AG04449 (cell line): ENCODE measurements at places on chromosomes 5 and 9.

GRCh38 chr5:178667101-178667500, 40.3 kb upstream of the CLK4 start:
- no peak for DNase-seq

GRCh38 chr9:118331622-118332045, 627.4 kb downstream of the TLR4 start:
- no peak for DNase-seq

- no peak for DNase-seq
Measured at GRCh38 chr5:128284236-128284635, 200.7 kb downstream of the SLC12A2 start.

DNA sequence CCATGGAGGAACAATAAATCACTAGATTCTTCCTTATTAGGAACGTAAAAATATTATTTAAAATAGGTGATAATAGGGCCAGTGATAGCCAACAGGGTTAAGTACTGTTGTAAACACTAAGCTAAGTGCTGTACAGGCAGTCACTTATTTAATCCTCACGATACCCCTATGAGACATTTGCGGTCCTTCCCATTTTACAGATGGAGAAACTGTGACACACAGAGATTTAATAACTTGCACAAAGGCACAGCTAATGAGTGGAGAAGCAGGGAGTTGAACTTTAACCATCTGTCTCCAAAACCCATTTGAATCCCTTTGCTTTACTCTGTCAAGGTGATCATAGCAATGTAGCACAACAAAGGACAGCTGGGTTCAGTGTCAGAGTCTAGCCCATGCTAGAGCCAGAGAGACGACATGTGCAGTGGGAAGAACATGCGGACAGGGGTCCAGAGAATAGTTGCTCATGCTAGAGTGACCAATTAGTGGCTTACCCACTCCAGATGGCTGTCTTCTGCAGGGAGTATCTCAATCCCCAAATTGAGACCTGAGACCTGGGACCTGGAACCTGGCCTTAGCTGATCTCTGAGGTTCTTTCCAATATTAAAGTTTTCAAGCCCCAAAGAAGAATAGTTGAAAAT, 28.9 kb downstream of the STXBP1 start:
- no peak for DNase-seq

- DNase-seq, result no peak
Measured at GRCh38 chr9:2337627-2338026, 284.0 kb upstream of the VLDLR start.

DNA sequence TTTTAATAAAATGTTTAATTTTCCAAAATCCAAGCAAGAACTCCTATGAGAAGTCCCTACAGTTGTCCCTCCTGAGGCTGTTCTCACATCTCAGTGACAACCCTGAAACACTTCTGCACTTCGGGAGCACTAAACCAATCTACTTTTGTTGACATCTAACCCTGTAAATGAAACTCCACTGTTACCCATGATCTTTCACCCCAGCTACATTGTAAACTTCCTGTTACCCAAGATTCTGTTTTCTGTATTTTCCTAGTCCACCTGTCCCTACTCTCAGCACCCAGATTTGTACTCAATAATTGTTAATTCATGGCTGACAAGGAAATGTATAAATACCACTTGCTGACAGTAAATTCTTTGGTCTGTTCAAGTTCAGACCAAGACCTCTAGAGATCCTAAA, 153.7 kb downstream of the NR2F1-AS1 start:
- no peak for DNase-seq

GRCh38 chr5:18772475-18772874, 1138.2 kb downstream of the TAF11L14 start:
- DNase-seq, result no peak

- DNase-seq, result no peak
Measured at GRCh38 chr5:153544706-153545105, 54.2 kb downstream of the GRIA1 start.

DNA sequence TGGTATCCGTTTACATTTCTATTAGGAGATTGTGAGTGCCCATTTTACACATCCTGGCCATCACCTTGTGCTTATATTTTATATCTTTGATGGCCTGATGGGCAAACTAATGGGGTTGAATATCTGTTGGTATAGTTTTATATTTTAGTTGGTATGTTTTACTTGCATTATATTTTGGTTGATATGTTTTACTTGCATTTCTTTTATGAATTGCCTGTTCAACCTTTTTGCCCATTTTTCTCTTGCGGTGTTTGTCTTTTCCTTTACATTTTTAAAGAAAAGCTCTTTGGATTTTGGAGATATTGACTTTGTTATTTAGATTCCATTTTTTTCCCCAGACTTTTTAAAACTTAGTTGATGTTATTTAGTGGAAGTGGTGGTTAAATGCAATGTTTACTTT, 14.6 kb downstream of the ZNF618 start:
- no peak for DNase-seq

DNA sequence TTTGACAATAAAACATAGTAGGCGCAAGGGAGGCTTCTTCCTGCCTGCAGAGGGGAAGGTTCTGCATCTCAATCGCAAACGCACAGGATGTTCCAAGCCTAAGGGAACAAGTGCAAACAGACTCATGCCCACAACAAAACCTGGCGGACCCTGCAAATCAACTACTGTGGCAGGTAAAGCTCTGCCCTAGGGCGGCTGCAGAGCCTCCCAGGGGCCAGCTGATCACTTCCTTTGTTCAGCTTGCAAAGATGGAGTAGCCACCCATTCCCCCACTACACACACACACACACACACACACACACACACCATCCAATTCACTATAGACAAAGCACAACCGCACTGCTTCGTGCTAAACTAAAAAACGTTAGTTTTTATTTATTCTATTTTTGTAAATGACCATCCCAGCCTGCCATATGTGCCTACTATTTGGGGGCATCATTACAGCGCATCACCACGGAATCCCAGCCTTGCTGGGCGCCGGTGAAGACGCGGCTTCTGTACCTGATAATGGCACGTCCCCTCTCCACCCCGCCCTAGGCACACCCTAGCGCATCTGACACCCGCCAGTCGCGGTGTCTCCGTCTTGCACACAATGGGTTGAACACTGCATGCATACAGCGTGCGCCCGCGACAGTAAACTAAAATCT, 57.6 kb downstream of the DPYSL3 start:
- no peak for DNase-seq

GRCh38 chr5:15850939-15851341, 328.7 kb downstream of the MARCHF11 start:
- DNase-seq, result no peak

GRCh38 chr5:59598547-59598874, 295.0 kb downstream of the PDE4D start:
- no peak for DNase-seq

- DNase-seq, result no peak
Measured at GRCh38 chr5:148897842-148898241, 71.4 kb downstream of the ADRB2 start.

GRCh38 chr5:52428977-52429489, 358.7 kb upstream of the ITGA1 start:
- DNase-seq, result no peak

DNA sequence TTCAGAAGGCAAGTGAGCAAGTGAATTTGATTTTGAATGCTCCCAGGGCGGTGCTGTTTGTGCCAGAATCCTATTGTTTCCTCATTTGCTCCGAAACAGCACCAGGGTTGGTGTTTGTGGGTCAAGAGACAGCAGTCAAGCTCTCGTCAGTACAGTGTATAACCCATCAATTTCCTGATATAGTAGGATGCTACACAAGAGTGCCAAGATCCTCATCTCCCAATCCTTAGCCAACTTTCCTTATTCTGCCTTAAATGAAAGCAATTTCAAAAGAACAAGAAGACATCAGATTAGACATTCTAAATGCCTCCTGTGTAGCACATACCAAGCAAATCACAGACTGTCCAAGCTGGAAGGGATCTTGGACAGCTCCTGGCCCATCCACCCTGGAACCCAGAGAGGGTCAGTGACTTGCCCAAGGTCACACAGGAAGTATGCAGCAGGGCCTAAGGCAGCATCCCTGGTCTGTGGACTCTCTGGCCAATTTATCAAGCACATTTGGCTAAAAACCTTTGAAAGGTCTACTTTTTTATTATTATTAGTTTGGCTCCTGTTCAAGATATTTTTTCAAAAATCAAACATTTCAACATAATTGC, 4.5 kb downstream of the WHRN start:
- no peak for DNase-seq

- no peak for DNase-seq
Measured at GRCh38 chr5:170361116-170361515, 28.1 kb downstream of the KCNMB1 start.

DNA sequence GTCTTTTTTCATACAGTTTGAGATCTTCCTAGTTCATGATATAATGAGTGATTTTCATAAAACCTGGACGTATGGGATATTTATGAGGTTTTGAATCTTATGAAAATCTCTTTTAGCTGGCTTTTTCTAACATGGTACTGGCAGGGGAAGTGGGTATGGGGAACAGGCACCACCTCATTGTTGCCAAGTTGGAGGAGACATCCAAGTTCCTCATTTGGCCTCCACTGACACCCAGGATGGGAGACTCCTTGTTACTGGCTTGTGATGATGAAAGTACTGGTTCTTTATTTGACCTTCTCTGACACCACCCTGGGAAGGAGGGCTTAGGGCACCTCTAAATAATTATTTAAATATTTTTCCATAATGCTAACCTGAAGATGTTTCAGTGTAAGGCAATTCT, 4.0 kb upstream of the TNPO1 start:
- DNase-seq, result no peak

DNA sequence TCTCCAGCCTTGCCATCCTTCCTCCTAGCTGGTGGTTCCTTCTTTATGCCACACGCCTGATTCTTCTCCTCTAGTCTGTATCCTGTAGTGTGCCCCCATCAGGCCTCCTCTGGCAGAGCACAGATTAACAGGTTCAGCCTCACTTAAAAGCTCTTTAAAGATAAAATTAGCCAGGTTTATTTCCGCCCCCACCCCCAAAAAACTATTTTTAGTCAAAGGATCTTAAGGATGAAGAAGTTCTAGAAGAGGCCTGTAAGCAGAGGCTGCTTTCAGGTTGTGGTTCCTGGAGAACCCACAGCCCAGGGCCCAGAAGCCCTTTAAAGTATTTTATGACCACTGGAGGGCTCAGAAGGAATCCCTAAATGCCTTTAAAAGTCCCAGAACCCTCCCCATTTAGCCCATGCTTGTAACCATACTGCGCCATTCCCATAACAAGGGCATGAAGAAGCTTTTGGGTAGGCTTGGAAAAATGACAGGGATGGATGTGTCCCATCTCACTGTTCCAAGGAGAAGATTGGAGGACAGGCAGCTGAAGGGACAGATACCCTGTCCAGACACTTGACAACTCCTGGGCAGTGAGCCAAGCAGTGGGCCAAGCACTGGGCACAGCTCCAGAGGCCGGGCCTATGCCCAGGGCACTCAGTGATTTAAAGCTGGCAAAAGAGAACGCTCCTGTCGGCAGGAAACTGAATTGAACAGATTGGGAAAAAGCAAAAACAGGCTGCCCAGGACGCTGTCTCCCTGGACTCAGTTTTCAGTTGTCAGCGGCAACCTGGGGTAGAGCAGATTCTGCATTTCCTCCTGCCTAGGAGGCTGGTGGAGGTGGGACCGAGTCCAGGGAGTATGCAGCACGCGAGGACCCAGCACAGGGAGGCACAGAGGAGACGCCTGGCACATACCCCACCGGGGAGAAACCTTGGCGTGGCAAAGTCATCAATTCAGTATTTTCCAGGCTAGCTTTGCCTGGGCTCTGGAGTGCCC, 106.3 kb upstream of the SSBP2 start:
- no peak for DNase-seq

- DNase-seq, result no peak
Measured at GRCh38 chr5:178238711-178239592, 6.3 kb upstream of the PHYKPL start.

GRCh38 chr5:57276353-57276752, 102.5 kb downstream of the GPBP1 start:
- no peak for DNase-seq

DNA sequence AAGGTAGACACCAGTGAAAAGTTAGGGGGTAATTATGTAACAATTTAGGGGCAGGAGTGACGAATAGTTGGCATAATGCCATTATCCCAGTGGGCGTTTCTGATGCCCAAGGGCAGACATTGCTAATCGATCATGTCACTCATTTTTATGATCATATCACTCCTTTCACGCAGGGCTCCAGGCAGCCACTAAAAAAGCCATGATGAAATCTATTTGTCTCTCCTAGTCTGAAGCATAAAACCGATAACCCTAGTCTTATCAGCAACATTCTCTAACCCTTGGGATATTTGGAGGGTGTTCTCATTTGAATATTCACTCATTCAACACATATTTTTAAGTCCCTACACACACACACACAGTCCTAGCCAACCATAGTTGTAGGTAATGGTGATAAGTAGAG, 114.9 kb downstream of the NMUR2 start:
- DNase-seq, result no peak

GRCh38 chr5:172437445-172438318, 16.6 kb downstream of the SH3PXD2B start:
- DNase-seq, result peak; percentile 64

GRCh38 chr5:4511996-4512656, 628.0 kb upstream of the ADAMTS16 start:
- no peak for DNase-seq

DNA sequence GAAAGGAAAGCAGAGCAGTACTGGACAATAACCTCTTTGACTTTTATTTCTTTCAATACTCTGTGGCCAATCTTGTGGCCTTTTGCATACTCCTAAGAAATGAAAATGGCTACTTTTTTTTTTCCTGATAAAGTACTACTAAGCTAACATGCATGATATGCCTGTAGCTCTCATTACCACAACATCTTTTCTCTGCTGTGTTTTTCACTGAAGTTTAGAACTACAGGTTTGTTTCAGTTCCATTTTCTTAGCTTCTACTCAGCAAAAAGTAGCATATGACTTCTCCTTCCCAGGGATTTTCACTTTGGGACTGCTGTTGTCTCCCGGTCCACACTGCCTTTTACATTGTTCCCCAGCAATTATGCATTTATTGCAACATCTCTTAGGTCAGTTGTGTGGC, 204.0 kb downstream of the KCTD16 start:
- no peak for DNase-seq

- DNase-seq, result no peak
Measured at GRCh38 chr5:40321514-40321913, 358.2 kb upstream of the PTGER4 start.

GRCh38 chr5:14257995-14258403, 114.9 kb downstream of the TRIO start:
- DNase-seq, result no peak

DNA sequence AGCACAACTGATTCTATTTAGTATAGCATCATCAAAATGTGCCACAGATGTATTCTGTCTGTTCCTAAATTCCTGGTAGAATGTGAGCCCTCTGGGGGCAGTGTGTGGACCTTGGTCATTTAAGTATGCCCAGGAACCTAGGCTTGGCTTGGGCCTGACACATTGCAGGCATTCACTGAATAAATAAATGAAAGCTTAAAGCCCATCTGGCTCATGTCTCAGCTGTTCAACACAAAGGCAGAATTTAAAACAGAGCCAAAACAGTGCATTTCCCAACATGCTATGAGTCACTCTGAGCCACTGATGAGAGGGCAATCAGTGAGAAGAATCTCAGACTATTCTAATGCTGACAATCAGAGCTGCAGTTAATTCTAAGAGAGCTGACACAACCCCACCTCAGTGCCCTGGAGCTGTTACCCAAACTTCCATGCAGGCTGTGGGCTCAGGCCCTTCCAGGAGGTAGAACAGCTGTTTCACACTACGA, 8.1 kb downstream of the FAM193B start:
- DNase-seq, result peak; percentile 94
